ENCODE measurements at places on chromosomes 7 and 10.

- no peak for DNase-seq
These were observed 606.2 kb upstream of the TEX47 start for GRCh38 chr7:89401690-89402089.

GRCh38 chr10:61903928-61904344 is 2.4 kb downstream of the ARID5B start:
- no peak for DNase-seq

DNA sequence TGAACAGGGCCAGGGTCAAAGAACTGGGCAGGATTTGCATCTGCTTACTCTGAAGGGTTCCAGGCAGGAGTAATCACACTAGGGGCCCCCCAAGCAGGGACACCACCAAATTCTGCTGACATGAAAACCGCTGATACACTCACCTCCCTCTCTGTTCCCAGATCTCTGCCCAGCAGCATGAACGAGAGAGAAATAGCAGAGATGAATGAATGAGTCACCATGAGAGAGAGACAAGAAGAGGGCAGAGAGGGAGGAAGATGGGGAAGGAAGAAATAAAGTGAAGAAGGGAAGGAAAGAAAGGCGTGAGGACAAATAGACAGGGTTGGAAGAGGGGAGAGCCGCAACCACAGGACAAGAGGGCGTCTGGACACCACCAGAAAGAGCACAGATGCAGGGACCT is 285.9 kb upstream of the NEBL start:
- DNase-seq = no peak

GRCh38 chr7:12337095-12337494 is 66.6 kb downstream of the VWDE start:
- no peak for DNase-seq

GRCh38 chr7:104794589-104794988 is 219.4 kb upstream of the KMT2E start:
- DNase-seq = no peak

- DNase-seq = no peak
These were observed 5.8 kb downstream of the DDX56 start for GRCh38 chr7:44567884-44568283.

DNA sequence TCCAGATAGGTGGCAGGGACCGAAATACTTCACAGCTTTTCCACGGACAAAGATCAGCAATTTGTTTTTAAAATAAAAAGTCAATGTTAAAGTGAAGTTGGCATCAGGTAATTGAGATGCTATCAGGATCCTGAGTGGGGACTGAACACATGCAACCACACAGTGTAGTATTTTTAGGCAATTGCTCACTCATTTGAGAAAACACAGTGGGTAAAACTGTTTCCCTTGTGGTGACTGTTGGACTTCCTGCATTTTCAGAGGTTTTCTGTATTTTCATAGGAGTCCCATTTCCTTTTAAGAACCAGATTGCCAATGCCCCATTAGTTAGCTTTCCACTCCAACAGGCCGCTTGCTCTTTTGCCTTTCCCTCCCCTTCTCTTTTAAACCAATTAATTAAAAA is 159.5 kb upstream of the ZNF32 start:
- DNase-seq = peak; percentile 28

DNA sequence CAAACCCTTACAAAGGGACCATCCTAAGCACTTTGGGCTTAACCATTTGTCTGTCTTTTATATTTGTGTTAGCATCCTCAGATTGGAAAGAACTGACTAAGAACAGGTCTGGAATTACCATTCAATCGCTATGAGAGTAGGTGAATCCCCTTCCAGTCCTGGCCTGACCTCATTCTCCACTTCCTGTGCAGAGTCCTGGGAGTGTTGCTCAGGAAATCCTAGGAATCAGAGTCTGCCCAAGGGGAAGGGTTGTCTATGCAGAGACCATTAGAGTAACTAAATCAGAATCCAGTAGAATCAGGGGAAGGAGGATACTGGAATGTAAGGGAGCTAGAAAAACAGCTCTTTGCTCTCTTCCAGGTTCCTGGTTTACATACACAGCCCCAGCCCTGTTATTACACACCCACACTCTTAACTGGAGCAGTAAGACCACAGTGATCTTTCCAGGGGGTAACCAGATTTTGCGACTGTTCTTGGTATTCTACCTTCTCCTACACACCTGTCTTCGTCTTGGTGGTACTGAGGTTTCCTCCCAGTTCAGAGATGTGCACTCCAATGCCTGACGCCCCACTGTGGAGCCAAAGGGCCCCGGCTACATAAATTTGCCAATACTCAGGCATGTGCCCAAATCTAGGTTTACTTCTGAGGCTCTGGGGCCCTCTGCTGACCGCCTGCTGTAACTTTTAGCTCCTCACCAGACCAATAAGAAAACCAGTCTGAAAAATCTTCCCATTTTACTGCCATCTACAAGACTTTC is 103.7 kb downstream of the RNF216 start:
- DNase-seq = peak; percentile 88

DNA sequence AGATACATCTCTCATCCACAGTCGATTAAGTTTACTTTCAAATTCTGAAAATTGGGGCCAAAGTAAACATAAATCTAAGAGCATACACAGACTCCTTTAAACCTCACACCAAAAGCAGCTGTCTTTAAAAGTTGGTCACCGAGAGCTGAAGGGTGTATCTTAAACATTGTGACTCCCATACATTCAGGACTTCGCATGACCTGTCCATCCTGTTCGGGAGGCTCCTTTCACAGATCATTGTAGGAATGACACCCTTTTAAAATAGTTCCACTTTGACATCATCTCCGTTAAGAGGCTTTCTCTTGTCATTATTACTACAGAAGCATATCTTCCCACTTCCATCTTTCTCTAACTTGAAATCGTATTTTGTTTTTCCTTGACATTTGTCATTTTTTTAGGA is 440.0 kb downstream of the DNAJB9 start:
- DNase-seq = no peak

- no peak for DNase-seq
These were observed 43.6 kb downstream of the PARP12 start for GRCh38 chr7:140019172-140019571.

Data from hematopoietic multipotent progenitor cell treated with erythropoietin and hydrocortisone succinate and interleukin-3 and kit ligand, for 4 days (in vitro differentiated cells).